ENCODE measurements at places on chromosomes 13 and 19.

GRCh38 chr13:43569658-43570057 is 217.1 kb downstream of the ENOX1 start:
- DNase-seq, result no peak

DNA sequence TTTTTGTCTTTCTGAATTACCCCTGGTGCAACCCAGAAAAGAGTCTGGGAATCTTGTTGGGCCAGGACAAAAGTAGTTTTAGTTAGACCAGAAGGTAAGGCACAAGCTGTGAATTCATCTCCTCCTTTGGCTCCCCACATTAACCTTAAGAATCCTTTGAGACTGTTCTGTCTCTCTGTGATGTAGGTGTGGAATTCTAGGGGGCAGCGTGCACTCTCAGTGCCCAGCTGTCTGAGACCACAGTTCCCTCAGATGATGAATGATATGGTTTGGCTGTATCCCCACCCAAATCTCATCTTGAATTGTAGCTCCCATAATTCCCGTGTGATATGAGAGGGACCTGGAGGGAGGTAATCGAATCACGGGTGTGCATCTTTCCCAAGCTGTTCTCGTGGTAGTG is 43.9 kb downstream of the ZNF506 start:
- DNase-seq, result no peak

GRCh38 chr13:36847606-36848005 is 28.6 kb downstream of the RFXAP start:
- DNase-seq, result no peak

GRCh38 chr13:98489446-98490194 is 87.3 kb downstream of the STK24 start:
- DNase-seq, result no peak

GRCh38 chr13:79423801-79424642 is 18.0 kb upstream of the RBM26 start:
- no peak for DNase-seq

- DNase-seq, result peak; percentile 71
Measured at GRCh38 chr19:23283925-23284324, 33.7 kb upstream of the ZNF724 start.

DNA sequence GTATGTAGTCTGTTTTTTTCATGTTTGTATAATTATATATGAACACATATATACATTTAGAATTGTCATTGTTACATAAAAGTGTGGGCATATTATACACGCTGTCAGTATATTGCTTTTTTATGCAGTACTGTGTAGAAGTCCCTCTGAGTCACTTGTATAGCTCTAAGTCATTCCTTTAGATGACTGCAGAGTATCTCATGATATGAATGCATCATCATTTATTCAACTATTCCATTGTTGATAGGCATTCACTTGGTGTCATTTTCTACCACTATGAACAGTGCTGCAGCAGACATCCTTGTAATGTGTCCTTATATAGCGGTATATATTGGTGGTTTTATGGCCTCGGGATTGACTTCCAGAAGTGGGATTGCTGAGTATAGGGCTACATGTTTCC is 15.3 kb downstream of the RFXAP start:
- no peak for DNase-seq

DNA sequence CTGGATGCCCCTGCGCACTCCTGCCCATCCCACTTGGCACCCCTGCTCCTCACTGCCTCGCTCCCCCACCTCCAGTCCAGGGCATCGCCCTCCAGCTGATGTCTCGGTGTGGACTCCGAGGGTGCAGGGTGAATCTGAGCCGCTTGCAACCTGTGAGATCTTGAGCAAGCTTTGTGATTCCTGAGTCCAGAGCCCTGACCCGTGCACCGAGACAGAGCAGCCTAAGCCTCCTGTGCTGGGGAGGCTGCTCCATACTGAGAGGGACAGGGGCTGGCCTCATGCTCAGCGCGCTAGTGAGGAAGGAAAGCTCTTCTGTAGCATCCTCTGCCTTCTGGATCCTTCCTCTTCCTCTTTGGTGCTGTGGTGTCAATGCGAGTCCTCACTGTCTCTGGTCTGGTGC is 116.0 kb downstream of the TEX29 start:
- DNase-seq, result no peak

- DNase-seq, result no peak
Measured at GRCh38 chr13:40928980-40929379, 90.1 kb downstream of the ELF1 start.

DNA sequence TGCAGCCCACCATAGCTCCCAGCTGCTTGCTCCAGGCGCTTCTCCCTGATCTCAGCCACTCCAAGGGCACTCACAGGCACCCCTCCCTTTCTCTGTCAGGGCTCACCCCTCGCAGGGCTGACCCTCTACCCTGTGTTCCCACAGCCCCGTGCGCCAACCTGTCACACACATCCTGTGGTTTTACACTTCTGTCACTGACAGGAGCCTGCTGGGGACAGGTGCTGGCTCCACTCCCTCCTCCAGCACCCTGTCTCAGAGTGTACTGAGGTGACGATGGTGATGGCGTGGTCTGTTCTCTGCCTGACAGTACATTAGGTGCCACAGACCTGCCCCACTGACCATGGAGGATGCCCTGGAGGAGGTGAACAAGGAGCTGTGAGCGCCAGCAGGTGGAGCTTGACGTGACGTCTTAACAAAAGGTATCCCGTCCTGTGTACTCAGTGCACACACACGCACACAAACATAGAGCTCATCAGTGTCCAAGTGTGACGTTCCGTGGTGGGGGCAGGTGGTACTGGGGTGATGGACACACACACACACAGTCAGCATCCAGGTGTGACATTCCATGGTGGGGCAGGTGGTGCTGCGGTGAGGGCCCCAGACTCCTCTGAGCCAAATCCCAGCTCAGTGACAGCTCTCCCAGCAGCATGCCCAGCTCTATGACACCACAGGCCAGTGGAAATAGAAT is 20.9 kb downstream of the C19orf44 start:
- DNase-seq, result no peak

GRCh38 chr13:61485128-61485765 is 69.6 kb upstream of the PCDH20 start:
- DNase-seq, result no peak

DNA sequence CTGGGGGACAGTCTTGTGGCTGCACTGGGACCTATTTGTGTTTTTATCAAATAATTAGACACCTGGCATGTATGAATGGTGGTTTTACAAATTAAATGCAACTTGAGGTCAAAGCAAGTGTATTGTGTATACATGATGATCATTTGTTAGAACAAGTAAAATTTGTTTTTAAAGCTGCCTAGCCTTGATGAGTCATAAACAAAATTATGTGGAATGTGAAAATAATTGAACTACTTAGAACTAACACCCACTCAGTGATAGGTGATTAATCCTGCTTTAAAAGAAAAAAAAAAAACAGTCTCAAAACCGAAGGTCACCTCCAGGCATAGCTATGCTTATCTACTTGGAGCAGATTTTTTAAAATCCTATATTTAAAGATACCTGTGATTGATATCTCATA is 770.3 kb upstream of the SLITRK5 start:
- no peak for DNase-seq

DNA sequence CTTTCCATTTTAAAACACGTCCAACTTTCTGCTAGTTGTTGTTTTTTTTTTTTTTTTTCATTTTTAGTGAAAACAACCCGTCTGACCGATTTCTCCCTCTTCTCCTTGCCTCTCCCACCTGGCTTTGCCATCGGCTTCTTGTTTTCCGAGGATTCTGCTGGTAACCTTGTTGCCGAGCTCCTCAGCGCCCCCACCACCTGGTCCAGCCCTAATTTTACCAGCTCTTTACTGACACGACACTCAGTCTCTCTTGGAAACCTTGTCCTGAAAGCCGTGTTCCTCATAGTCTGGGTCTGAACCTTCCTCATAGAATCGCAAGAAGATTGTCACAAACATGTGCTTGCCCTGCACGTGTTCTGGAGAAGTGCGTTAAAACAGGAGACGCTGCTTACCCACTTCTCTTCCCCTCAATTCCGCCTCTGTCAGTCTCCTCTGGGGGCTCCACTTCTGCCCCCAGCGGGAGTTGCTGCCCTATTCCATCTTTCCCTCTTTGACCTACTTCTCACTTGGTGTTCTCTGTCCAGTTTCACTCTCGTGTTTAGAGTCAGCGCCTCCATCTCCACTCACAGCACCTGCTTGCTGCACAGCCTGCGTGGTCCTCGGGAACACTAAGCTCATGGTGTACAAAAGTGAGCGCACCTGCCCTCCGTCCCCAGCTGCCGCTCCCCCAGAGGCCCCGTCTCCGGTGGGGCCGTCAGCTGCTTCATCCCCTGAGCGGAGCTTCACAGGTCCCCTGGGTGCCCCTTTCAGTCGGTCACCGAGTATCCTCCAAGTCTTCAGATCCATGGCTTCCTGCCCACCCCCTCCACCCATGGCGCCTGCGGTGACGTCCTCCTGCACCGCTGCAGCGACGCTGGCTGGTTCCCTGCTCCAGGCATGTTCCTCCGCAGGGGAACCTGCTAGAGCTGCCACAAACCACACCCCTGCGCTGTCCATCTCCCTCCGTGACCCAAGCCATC is 65.1 kb downstream of the TM9SF2 start:
- DNase-seq, result no peak

DNA sequence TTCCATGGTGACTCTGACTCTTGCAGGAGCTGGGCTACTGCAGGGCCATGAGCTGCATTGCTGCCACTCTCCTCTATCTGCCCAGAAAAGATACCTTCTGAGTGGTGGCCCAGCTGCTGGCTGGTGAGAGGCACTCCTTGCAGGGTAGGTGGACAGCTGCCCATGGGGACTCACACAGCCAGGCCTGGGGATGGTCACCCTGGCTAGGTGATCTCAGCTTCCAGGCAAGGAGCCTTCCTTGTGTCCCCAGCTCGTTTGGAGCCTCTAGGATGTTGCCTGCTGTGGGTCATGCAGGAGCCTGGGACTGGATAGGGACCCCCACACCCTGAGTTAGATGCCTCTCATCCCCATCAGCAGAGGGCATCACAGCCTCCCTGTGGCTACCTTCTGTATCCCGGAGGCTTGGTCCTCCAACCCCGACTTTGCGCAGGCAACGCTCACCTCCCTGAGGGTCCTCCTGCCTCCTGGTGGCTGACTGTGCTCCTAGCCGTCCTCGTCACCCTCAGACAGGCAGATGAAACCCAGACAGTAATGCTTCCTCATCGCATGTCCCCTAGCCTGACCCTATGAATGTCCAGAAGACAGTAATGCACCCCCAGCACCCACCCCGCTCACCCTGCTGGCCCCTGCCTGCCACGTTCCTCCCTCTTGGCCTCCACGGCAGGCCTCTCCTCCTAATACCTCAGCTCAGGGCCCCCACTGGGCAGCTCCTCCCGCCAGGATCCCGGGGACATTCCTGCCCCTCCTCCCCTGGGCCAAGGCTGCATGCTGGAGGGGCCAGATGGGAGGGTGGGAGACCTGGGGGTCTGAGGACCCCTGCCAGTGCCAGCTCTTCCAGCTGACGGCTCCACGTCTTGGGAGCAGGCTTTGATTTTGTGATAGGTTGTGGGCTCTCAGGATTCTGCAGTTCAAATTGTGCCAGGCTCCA is 13.6 kb upstream of the ZNF14 start:
- no peak for DNase-seq

- no peak for DNase-seq
Measured at GRCh38 chr19:22625266-22626035, 8.7 kb upstream of the ZNF492 start.

GRCh38 chr13:66154976-66155375 is 1075.2 kb downstream of the PCDH9 start:
- no peak for DNase-seq

GRCh38 chr13:105050686-105051085 is 1484.8 kb downstream of the EFNB2 start:
- no peak for DNase-seq

- no peak for DNase-seq
Measured at GRCh38 chr13:32432856-32433255, 4.9 kb upstream of the N4BP2L1 start.

- DNase-seq, result no peak
Measured at GRCh38 chr13:32585550-32586079, 637 bp upstream of the PDS5B start.

GRCh38 chr19:20660473-20661140 is 764 bp downstream of the ZNF626 start:
- no peak for DNase-seq

GRCh38 chr13:44730851-44731250 is 154.7 kb upstream of the TSC22D1 start:
- DNase-seq, result no peak

- DNase-seq, result no peak
Measured at GRCh38 chr13:29582171-29582570, 13.3 kb downstream of the SLC7A1 start.

DNA sequence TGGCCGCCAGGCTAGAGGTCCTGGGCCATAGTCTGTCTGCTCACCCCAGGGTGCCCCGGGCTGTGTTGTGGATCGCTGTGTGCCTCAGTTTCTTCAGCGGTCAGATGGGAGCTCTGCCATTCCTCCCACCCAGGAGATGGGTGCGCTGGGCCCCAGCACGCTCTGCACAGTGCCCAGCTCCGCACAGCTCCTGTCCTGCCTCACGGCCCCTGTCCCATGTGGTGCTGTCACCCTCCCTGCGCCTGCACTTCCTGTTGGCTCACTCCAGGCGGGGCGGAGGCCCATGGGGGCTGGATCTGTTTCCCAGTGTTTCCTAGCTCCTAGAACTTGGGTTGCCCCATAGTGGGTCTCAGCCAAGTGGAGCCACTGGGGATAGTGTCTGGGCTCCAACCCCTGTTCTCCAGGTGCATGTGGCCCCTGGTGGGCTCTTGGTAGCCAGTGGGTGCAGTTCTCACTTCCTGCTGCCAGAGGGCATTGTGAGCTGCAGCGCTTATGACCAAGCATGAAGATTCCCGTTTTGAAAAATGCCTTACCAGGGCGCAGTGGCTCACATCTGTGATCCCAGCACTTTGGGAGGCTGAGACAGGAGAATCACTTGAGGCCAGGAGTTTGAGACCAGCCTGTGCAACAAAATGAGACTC is 69.8 kb downstream of the KDM4B start:
- DNase-seq, result no peak

DNA sequence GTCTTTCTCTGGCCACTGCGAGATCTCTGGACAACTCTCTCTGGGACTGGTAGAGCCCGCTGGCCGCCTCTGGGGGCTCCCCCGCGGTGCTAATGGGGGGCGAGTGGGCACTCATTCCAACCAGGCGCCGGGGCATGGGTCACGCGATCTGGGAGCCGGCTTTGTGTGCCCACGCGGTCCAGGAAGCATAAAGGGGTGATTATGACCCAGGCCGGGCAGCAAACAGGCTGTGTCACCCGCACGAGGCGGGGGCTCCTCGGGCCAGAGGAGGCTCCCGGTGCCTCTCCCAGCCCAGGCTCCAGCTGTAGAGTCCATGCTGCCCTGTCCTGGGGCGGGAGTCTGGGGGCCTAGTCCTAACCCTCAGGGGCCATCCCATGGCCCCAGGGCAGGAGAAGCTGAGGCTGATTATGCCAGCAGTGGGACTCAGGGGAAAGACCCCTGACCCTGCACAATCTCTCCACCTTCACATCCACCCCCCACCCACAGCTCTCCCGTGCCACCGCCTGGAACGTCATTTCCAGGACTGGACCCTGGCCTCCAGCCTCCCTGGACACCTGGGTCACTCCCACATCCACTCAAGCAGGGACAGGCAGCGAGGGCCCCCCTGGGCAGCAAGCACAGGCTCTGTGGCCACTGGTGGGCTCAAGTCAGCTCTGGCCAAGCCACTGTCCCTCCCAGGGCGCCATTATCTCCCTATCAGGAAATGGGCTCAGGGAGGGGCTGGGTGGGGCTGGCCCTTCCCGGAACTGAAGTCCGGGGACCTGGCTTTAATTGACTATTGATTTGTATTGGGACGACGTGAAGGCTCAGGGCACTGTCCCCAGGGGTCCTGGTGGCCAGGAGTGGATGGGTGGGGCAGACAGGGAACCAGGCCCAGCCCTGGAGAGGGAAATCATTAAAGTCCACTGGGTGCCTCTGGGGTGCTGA is 50.0 kb downstream of the PTPRS start:
- DNase-seq, result no peak

- no peak for DNase-seq
Measured at GRCh38 chr19:29676586-29676985, 11.3 kb downstream of the PLEKHF1 start.

- DNase-seq, result no peak
Measured at GRCh38 chr13:56066321-56066720, 1074.4 kb upstream of the PRR20A start.

Data from activated naive CD4-positive, alpha-beta T cell treated with anti-CD3 and anti-CD28 coated beads for 36 hours (primary cell).